ENCODE measurements at places on chromosomes 1 and 21.

DNA sequence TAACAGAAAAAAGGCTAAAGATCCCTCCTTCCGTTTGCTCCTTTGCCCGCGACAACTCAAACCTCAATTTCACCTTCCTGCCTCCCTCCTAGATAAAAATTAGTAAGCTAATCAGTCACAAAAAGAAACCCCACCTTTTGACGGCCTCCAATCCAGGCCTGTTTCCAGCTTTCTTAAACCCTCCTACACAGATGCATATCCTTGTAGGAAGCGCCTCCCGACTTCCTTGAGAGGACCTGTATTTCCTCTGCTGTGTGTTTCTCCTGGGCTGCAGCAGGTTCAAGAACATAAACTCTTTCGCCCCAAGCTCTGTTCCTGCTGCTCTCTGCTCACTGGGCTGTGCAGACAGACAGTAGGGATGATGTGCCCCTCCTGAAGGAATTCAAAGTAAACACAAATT, 168.8 kb downstream of the CYYR1 start:
- DNase-seq, result no peak

- DNase-seq, result no peak
Measured at GRCh38 chr21:34684174-34684876, 15.5 kb downstream of the CLIC6 start.

DNA sequence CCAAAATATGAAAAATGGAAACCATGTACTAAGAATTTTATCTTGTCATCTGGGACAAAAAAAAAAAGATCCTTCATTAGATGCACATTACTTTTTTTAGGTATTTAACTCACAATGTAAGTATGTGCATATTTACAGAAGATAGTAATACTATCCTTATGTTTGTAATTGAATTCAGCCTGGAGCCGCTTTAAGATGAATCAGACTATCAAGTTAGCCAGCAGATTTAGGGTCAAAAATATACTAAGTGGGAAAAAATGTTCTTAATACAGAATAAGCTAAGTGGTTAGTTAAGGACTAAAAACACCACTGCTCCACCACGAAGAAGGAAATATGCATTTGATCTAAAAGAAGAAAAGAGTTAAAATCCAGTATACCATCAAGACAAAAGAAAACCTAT, 49.1 kb downstream of the DSCAM start:
- DNase-seq, result no peak

DNA sequence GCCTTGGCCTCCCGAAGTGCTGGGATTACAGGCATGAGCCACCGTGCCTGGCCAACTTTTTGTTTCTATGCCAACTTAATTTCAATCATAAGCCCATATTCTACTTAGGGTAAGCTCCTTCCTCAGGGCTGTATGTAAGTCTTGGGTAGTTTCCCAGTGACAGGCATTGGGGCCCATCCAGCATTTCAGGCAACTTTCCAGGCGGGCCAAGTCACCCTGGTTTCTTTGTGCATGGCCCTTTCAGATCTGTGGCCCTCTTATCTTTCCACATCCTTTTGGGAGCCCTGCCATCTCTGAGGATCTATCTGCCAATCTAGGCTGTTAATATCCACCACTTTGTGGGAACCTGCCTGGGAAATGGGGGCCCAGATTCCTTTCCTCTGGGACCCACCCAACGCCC, 58.7 kb downstream of the TNN start:
- no peak for DNase-seq

DNA sequence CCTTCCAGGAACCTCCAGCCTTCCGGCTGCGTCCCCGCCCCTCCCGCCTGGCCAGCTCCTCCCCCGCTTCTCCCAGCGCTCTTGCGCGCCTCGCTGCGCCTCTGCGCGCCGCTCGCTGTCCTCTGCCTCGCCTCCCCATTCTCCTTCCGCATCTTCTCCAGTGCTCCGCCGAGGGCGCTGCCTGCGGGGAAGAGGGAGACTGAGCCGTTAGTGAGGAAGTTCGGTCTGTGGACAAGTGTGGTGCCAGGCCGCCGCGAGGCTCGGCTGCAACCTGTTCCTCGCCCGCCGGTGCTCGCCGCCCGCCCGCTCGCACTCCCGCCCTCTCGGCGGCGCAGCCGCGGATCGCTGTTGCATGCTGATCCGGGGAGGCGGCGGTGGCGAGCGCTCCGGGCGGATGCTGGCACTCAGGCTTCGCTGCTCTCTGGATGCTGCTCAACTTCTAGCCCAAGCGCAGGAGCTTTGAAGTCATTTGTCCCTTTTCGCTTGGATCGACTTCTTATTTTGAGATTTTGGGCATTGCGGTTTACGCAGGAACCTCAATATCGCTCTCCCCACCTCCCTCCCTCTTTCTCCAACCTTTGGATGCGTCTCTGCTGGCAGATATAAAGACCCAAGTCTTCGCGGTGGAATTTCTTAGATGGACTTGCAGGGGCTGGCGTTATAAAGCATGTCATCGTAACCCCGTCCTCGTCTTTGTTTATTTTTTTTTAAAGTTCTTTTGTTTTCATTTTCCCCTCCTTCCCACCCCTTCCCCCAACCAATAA, 614 bp upstream of the CACNA1E start:
- DNase-seq, result no peak

GRCh38 chr21:18812308-18812707, 408.7 kb upstream of the TMPRSS15 start:
- DNase-seq, result no peak

DNA sequence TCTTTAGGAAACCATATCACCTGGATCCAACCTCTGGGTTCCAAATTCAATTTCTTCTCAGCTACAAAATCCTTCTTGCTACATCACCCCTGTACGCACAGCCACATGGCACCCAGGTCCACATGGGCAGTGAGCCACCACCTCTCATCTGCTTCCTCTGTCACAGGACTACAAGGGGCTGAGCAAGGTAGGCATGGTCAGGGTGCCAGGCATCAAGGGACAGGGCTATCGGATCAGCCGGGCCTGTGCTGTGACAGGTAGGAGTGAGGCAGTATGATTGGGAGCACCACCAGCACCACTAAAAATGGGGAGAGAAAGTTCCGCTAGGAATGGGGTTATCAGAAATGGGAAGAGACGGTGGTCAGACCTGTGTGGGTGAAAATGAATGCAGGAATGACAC, 29.4 kb downstream of the S100A6 start:
- no peak for DNase-seq

GRCh38 chr1:115593365-115594259, 48.2 kb upstream of the VANGL1 start:
- no peak for DNase-seq

GRCh38 chr1:30363031-30363430, 360.4 kb downstream of the MATN1 start:
- DNase-seq, result no peak

- DNase-seq, result peak; percentile 27
Measured at GRCh38 chr1:8412183-8412831, 94.4 kb downstream of the SLC45A1 start.

DNA sequence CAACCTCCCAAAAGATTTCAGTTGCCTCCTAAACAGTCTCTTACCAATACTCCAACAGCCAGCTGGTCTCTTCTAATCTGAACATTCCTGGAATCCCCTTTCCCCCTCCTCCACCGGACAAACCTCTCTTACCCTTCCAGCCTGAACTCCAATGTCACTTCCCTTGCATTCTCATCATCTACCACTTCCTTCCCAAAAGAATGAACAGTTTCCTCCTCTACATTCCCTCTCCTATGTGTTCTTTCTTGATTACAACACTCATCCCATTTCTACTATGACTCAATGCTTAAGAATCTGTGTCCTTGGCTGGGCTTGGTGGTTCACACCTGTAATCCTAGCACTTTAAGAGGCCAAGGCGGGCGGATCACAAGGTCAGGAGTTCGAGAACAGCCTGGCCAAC, 417.1 kb downstream of the SETD4 start:
- no peak for DNase-seq

DNA sequence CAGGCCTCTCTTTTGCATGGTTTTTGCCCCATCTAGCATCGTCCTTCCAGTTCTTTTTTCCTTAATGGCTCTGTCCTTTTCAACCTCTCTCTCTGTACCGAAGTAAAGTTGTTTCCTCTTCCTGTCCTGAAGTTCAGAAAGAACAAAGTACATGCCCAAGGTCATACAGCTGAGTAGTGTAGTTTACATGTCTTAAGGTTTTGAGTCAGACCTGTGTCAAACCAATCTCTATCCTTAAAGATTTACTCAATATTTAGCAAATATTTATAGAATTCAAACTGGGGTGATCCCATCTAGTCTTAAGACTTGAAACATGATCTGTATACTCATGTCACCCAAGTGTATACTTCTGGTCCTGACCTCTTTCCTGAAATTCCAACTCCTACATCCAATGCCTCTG, 118.7 kb upstream of the SGIP1 start:
- DNase-seq, result no peak

Data from H4 (cell line).